Cardiac fibroblast (primary cell): ENCODE measurements at places on chromosomes 3 and 15.
A peak's percentile ranks its signal among the peaks of the same experiment; 100 is the strongest.

- peak; percentile 11 for DNase-seq
Measured at GRCh38 chr3:196486263-196486662, 17.3 kb downstream of the RNF168 start.

- DNase-seq, result no peak
Measured at GRCh38 chr15:47534673-47535072, 182.6 kb upstream of the SEMA6D start.

GRCh38 chr3:15332405-15333098 lies at the start of gene SH3BP5:
SH3BP5 (minus strand) TSS chr3:15332586; CDS start chr3:15332408, 178 bp downstream.
- peak; percentile 76 for DNase-seq

GRCh38 chr15:60721257-60721626 lies 242.3 kb upstream of the ICE2 start:
- no peak for DNase-seq

- no peak for DNase-seq
Measured at GRCh38 chr3:106144030-106144429, 275.2 kb upstream of the CBLB start.

- peak; percentile 20 for DNase-seq
Measured at GRCh38 chr3:45198264-45199260, 27.5 kb downstream of the TMEM158 start.

DNA sequence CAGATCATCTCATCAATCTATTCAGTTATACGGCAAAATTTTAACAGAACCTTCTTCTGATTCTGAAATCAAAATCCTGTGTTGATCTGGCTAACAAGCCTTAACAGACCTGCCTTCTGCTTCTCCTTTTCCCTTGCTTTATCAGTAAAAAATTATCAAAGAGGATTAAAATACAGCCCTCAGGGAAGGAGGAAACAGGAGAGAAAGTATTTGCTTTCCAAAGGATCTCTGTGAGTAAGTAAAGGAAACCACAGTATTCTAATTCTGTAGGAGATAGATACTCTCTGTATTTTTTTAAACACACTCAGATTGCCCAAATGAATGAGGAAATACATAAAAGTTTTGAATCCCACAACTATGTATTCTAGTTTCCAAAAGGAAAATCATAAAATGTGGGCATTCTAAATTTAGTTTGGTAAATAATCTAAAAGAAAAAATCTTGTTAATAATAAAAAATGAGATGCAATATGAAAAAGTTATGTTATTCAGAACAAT lies 221.8 kb downstream of the ZIC1 start:
- no peak for DNase-seq

DNA sequence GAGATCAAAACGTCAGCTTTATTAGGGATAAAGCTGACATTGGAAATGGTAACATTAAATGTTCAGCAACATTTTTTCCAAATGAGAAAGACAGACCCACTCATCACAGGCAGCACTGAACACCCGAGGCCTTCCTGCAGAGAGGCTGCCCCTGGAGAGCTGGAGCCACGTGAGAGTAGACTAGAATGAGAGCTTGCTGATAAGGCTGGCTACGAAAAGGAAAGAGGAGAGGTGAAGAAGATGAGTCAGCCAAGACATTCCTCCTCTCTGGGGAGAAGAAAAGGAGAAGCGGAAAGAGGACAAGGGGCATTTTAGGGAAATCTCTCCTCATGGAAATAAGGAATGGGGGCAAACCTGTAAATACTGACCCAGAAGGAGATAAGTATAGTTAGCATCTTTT lies 7.3 kb downstream of the CYP19A1 start:
- DNase-seq, result peak; percentile 65

DNA sequence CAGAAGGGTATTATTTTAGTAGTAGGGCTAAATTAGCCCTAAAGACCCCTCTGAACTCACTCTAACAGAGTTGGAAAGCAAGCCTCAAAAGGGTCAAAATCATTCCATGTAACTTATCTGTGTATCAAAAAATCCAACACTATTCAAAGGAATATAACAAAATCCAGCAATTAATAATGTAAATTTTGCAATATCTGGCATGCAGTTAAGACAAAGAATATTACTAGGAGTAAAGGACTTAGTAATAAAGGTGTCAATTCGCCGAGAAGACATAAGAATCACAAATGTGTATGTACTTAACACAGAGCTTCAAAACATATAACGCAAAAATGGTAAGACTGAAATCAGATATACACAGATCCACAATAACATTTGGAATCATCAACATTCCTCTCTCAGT lies 71.2 kb upstream of the PFN2 start:
- no peak for DNase-seq

GRCh38 chr3:66582721-66583423 lies 82.0 kb upstream of the LRIG1 start:
- no peak for DNase-seq

DNA sequence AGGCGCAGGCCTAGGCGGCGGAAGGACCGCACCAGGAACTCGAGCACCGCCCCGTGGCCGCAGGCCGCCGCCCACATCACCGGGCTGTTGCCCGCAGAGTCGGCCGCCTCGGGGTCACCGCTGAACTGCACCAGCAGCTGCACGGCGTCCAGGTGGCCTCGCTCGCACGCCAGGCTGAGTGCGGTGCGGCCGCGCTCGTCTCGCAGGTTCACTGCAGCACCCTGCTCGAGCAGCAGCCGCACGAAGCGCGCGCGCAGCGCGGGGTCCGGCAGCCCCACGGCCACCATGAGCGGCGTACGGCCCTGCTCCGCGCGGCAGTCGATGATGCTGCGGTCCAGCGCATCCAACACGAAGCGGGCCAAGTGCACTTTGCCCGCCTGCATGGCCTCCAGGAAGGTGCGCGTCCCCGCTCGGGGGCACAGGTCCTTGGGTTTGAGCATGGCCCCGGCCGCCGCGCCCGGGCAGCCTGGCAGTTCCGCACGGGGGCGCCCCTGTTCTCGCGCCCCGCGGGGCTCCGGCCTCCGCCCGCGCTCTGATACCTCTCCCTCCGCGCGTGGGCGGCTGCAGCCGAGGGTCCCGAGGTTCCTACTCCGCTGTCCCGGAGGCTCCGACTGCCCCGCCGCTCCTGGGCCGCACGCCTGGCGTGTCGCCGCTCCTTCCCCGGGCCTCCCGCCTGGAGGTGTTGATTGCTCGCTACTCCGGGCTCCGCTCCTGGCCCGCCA lies 556 bp downstream of the ANKRD63 start:
- peak; percentile 24 for DNase-seq

GRCh38 chr3:127073941-127074820 lies 91.3 kb downstream of the PLXNA1 start:
- peak; percentile 41 for DNase-seq

- DNase-seq, result no peak
Measured at GRCh38 chr15:90819850-90820249, 48.5 kb upstream of the FURIN start.

DNA sequence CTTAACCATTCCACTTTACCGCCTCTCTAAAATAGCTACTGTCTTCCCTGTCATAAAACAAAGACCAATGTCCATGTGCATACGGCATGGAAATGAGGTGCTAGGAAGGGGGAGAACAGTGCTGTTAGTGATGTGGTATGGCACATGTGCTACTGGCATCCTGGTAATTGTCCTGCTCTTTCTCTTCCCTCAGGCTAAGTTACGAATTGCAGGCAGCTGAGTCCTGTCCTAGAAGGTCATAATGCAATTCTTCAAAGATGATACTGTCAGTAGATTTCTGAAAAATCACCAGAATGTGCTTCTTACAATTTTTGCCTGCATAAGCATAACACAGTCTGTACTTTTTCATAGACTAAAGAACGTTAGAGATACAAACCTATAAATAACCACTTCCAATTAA lies 216.8 kb downstream of the RSL24D1 start:
- no peak for DNase-seq

DNA sequence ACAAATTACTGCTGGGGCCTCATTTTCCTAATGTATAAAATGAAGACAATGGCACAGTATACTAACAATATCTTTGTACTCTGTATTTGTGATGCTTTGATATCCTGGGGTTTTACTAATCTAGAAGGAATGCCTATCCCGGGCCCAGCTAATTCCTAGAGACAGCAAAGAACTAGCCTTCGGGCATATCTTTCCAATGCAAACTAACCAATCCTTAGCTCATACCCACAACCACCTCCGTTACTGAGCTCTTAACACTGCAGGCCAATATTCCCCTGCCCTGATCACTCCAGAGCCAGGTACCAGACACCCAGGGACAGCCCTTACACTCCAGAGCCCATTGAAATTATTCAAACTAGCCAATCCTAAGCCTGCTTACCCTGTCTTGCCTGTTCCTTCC lies 309.0 kb downstream of the ULK4 start:
- DNase-seq, result no peak

DNA sequence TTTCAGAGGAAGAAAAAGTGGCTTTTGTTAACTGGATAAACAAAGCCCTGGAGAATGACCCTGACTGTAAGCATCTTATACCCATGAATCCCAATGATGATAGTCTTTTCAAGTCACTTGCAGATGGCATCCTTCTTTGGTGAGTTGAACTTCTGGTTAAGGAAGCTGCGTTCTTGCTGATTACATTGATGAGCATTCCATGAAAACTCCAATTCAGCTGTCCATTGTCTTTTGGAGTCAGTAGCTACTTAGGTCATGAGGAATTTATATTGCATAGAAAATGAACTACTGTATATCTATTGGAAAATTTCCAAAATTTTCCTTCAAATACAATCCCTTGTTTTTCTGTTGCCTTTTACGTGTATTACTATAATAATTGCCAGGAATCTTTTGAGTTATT lies 47.7 kb upstream of the TRPC1 start:
- no peak for DNase-seq

GRCh38 chr15:85840802-85841152 lies 46.1 kb upstream of the KLHL25 start:
- DNase-seq, result no peak

- no peak for DNase-seq
Measured at GRCh38 chr15:88179562-88179961, 77.0 kb downstream of the NTRK3 start.

GRCh38 chr3:140188285-140188684 lies 253.3 kb downstream of the CLSTN2 start:
- DNase-seq, result no peak

GRCh38 chr15:86759800-86760523 lies 680.3 kb downstream of the AGBL1 start:
- DNase-seq, result no peak

DNA sequence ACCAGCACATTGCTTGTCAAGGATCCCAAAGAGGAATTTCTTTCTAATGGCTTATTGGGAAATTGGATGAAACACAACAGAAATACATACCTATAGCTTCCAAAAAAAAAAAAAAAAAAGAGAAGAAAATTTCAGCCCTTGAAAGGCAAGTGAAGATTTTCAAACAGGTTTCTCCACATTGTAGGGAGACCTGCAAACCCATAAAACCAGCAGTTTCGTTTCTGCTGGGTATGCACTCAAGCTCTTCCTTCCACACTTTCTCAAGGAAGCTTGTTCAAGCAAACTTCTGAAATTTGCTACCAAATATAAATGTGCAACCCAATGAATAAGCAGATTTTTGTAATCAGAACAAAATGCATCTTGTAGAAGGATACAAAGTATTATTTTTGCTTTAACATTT lies 15.9 kb upstream of the SH3BP5 start:
- DNase-seq, result no peak

DNA sequence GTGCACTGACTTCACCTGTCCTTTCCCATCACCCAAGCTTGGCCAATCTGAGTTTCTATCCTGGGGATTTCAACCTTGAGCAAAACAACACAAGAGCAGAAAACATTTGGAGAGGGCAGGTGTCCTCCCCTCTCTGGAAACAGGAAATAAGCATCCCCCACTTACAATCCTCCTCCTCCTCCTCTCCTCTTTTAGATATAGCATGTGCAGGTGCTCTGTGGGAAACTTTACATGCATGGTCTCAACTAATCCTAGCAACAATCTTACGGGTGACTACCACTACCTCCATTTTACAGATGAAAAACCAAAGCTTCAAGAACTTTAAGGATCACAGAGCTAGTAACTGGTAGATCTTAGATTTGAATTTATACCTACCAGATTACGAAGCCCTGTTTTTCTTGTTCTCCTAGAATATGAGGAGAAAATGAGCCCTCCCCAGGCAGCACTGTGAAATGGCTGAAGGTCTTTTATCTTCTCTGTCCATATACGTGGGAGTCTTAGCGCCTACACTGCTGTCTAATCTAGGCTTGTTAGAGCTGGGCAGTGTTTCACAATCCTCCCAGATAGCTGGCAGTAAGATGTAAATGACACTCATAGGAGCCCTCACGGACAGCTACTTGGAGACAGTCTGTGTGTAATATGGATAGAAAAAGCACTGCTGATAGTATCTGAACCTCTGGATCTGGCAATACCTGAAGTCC lies 301.2 kb upstream of the PROK2 start:
- peak; percentile 78 for DNase-seq

- no peak for DNase-seq
Measured at GRCh38 chr3:111819927-111820326, 39.1 kb upstream of the PHLDB2 start.

GRCh38 chr3:160003520-160004128 lies 15.0 kb downstream of the IL12A start:
- DNase-seq, result peak; percentile 65

DNA sequence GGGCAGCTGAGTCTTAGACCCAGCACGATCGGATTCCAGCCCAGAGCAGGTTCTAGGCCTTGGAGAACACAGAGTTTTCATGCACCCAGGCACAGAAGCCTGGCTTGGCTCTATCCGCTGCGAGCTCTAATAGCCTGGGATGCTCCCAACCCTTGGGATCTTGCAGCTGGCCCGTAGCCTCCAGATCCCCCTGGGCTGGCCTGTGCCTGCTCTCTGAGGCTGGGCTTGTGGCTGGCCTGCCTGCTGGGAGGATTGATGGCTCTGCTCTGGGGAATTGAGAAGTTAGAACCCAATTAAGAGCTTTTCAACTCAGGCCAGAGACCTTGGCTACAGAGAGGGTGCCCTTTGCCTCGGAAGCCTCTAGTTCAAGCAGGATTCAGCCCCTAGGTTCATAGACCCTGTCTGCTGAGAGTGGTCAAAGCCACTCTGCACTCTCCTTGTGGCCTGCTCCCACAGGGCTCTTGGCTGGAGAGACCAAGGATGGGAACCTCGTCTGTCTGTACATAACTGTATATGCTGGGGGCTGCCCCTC lies 64.4 kb downstream of the MAGEF1 start:
- DNase-seq, result no peak

GRCh38 chr15:30922480-30923311 lies 19.0 kb downstream of the FAN1 start:
- DNase-seq, result peak; percentile 23

DNA sequence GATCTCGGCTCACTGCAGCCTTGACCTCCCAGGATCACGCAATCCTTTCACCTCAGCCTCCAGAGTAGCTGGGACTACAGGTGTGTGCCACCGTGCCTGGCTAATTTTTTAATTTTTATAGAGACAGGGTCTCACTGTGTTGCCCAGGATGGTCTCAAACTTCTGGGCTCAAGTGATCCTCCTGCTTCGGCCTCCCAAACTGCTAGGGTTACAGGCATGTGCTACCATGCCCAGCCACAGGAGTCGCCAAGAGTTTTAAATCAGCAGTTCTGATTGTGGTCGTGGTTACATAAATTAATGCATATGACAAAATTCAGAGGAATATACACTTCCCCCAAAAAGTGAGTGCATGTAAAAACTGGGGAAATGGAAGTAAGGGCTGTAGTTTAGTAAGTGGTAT lies 32.9 kb downstream of the MEGF11 start:
- no peak for DNase-seq

- peak; percentile 90 for DNase-seq
Measured at GRCh38 chr3:148648685-148649352, 48.9 kb upstream of the AGTR1 start.

GRCh38 chr15:101358895-101359294 lies 63.8 kb upstream of the SNRPA1 start:
- no peak for DNase-seq

GRCh38 chr15:93072011-93072410 lies 17.0 kb downstream of the RGMA start:
- peak; percentile 70 for DNase-seq
